ENCODE measurements at places on chromosomes 4 and X.

GRCh38 chr4:12933760-12934221 is 550.3 kb downstream of the RAB28 start:
- DNase-seq, result no peak

DNA sequence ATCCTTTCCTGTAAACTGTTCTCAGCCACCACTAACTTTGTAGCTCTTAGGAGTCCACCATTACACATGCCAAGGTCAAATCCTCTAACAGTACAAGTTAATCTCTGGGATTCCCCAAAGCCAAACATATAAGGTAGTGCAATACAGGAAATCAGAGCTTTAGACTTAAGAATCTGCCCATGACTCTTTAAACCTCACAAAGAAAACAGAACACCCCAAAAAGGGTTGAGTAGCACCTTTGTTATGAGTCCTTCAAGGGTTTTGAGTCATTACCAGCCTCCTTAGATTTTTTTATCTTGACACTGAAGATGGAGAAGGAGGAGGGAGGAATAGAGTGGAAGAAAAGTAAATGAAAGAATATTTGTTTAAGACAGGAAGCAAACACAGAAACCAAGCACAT is 243.9 kb upstream of the SPANXN1 start:
- DNase-seq, result no peak

- DNase-seq, result no peak
These were observed 86.0 kb downstream of the RTL5 start for GRCh38 chrX:72045552-72046277.

- DNase-seq, result no peak
These were observed 15.7 kb downstream of the OFD1 start for GRCh38 chrX:13750204-13750603.

DNA sequence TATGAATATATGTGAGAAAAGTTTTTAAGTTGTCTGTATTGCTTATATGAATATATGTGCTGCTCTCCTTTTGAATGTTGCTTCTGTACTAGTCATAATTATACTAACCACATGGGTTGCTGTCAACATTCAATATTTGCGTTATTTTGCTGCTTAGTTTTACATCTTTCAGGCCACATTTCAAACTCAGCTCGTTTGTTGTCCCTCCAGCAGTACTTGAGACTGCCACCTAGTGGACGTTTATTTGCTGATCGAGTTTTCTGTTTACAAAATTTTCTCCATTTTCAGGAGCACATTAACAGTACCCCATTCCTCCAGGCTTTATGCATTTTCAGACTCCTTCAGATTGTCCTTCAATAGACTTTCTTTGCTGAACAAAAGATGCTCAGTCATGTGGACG is 75.8 kb downstream of the NUDT11 start:
- peak; percentile 13 for DNase-seq

Data from activated CD8-positive, alpha-beta T cell treated with anti-CD3 and anti-CD28 coated beads for 36 hours (primary cell).